Left ventricle myocardium superior (tissue), 1 donor: ENCODE measurements at places on chromosomes 4 and X.

- DNase-seq: no peak
Measured at GRCh38 chrX:44980403-44980802, 107.4 kb downstream of the KDM6A start.

DNA sequence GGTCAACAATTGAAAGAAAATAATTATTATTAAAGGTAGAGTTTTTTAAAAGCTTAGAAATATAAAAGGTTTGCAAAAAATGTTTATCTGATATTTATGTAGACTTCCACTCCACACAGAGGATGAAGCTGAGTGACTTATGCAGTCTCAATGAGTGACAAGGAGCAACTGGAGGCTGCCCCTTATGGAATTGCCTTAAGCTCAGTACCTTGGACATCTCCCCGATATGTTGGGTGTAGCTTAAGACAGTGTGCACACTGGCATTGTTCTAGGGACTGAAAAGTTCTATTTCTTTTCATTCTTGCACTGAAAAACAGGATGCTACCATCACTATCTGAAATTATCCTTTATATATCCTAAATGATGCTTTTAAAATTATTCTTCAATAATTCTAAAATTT, 292.1 kb downstream of the PRDM5 start:
- no peak for DNase-seq

DNA sequence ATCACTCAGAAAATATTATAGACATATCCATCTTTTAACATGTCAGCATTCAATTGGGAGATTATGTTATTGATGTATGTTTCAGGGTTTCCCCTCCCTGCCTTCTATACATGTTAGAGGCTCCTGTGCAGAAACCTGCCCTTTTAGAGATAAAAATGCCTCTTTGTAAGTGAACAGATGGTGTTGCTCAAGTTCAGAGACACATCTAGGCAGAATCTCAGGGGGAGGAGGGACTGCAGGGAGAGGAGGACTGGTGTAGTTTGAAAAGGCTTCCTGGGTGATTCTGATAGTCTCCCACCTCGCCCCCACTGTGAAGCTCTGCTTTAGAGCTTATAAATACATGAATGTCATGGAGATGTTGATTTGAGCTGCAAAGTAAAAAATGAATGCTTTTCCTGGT, 12.0 kb upstream of the UNC5C start:
- DNase-seq: no peak

DNA sequence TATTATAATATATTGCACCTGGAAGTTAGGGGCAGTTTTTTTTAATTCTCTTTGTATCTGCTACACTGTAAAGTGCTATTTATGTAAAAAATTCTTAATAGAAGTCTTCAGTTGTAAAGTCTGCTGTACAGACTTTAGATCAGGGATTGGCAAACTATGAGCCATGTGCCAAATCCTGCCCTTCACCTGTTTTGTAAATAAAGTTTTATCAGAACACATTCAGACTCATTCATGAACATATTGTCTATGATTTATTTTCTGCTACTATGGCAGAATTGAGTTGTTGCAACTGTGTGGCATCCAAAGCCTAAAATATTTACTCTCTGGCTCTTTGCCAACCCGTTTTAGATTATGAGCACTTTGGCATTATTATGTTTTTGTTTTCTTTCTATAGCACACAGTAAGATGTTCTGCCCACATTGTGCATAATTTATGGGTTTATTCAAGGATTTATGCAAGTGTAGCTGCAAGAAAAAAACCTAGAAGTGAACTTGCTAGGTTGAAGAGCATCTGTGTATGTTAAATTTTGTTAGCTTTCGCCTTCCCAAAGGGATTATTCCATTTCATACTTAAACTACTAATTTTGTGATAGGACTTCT, 56.9 kb downstream of the CLCN3 start:
- no peak for DNase-seq

GRCh38 chrX:46433892-46434291, 111.3 kb downstream of the ZNF674 start:
- DNase-seq: no peak

- no peak for DNase-seq
Measured at GRCh38 chr4:4406455-4407298, 19.8 kb downstream of the NSG1 start.

GRCh38 chr4:132827522-132827921, 321.6 kb upstream of the PCDH10 start:
- no peak for DNase-seq

GRCh38 chr4:153789741-153790499, 1.0 kb upstream of the SFRP2 start:
- no peak for DNase-seq

GRCh38 chr4:90443231-90443630, 316.0 kb downstream of the CCSER1 start:
- DNase-seq: no peak

GRCh38 chr4:142356801-142357200, 489.3 kb downstream of the INPP4B start:
- no peak for DNase-seq

DNA sequence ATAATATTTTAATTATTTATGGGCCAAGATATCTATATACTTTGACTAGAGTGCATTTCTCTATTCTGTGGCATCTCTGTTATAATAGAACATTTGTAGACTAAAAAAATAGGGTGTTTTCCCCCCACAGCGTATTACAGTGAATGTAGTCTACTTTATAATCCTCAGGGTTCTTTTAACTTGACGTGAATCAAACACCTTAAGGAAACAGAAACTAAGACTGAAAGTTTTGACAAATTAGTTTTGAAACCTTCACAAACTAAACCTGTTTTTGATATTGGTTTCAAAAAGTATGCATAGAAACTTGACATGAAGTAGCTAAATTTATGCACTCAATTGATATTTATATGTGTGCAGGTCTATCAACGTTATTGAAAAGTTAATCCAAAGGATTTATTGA, 1963.1 kb upstream of the TENM3 start:
- DNase-seq: no peak

GRCh38 chrX:9430346-9430921, 34.4 kb upstream of the TBL1X start:
- DNase-seq: no peak

DNA sequence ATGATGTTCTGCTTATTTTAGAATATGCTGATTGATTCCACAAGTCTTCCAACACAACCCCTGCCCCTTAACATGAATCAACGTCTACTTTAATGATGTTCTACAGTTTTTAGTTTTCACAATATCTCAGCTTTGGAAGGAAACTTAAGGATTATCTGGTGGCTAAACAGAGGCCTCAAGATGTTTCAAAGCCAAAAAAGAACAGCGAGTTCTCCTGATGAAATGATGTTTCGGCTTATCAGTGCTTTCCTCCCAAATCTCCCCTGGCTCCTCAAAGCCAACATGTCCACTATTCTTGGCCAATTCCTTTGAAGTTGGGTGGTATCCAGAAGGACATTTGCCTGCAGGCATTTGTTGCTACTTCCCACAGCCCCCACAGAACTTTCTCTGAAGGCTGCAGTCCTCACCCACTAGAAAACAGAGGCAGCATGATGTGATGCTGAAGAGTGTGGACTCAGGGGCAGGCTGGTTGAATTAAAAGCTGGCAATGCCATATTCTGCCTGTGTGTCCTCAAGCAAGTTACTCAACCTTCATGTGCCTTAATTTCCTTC, 87.3 kb downstream of the ADGRG4 start:
- DNase-seq: no peak

GRCh38 chrX:106730401-106730800, 3.9 kb downstream of the RNF128 start:
- DNase-seq: no peak

DNA sequence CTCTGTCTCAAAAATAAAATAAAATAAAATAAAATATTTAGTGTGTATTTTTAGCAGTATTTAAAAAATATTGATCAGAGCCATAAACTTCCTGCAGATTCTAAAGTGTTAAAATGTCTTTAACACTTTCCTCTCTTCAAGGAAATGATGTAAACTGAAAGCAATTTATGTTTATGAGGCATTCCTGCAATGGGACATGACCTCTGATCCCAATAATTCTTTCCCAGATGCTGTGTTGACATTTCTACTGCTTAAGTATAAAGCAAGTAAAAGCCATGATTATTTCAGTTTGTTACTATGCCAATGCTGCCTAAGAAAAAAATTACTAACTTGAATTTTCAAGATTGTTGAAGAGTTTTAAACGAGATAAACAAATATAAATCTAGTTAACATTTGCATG, 29.0 kb downstream of the COQ2 start:
- no peak for DNase-seq

DNA sequence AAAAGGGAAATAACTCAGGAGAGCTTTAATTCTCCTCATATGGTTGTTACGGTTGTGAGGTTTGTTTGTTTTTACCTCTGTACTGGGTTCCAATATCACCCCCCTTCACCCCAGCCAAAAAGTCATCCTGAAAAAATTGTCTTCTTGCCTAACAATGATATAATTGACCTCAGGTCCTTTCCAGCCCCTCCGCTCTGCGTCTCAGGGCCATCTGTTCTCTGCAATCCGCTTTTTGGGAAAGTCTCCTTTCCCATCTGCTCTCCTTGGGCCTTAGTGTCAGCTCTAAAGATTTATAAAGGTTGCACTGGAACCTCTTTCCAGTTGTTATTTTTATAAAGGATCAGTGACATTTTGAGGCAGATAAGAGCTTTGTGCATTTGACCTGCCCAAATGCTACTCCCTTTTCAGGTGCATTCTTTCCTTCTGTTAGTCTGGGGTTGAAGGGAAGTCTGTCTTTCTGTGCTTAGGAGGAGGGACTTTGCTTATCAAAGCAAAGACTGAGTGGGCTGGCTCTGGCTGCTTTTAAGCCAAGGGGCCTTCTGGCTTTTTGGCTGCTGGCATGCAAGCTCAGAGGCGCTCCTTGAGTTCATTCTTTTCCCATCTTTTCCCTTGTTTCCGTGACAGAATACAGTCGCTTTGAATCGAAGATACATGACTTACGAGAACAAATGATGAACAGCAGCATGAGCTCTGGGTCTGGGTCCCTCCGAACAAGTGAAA, 34.1 kb downstream of the DLG3 start:
- no peak for DNase-seq

GRCh38 chr4:175813821-175814220, 1.8 kb upstream of the GPM6A start:
- no peak for DNase-seq

- DNase-seq: no peak
Measured at GRCh38 chr4:151267822-151268535, 9.0 kb upstream of the PRSS48 start.

- no peak for DNase-seq
Measured at GRCh38 chr4:88006956-88007303, 505 bp upstream of the PKD2 start.

DNA sequence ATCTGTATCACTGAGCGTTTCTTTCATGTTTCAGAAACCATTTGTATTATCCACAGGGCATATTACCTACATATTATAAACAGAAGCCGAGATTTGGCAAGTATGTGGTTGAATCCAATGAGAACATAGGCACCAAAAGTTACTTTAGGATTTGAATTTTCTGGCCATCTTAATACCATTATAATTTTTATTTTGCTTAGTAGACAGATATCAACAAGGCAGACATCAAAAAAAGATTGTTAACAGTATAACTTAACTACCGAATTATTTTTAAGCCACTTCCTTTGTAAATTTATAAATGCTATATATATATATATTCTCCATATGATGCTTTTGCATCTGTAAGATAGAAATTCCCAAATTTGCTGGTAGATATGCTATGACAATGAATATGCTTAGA, 2.2 kb downstream of the GUCY1B1 start:
- no peak for DNase-seq

DNA sequence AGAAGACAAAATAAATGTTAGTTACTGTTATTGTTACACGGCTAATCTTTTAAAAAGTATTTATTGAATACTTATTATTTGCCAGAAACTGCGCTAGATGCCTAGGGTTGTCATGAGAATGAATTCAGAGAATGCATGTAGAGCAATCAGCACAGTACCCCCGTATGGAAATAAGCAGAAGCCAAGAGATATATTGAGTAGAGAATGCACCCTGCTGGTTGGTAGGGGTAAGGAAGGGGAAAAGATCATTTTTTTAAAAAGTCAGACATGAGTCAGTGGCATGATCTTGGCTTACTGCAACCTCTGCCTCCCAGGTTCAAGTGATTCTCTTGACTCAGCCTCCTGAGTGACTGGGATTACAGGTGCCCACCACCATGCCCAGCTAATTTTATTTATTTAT, 13.1 kb upstream of the DRP2 start:
- DNase-seq: no peak

- DNase-seq: no peak
Measured at GRCh38 chrX:44949125-44949524, 76.1 kb downstream of the KDM6A start.

DNA sequence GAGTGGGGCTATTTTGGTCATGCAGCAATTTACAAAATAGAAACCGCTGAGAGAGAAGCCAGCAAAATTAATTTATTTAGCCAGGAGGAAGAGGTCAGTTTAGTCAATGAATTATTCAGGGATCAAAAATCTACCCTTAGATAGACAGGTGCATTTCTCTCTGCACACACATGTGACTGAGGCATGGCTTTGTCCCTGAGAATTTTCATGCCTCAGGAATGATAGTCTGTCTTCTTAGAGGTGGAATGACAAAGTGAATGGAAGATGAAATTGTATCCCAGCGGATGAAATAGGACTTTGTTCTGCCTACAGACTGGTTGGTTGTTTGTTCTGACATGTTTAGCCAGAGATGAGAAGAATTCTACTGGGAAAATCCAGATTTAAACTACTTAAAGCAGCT, 46.0 kb downstream of the ANKRD50 start:
- no peak for DNase-seq

DNA sequence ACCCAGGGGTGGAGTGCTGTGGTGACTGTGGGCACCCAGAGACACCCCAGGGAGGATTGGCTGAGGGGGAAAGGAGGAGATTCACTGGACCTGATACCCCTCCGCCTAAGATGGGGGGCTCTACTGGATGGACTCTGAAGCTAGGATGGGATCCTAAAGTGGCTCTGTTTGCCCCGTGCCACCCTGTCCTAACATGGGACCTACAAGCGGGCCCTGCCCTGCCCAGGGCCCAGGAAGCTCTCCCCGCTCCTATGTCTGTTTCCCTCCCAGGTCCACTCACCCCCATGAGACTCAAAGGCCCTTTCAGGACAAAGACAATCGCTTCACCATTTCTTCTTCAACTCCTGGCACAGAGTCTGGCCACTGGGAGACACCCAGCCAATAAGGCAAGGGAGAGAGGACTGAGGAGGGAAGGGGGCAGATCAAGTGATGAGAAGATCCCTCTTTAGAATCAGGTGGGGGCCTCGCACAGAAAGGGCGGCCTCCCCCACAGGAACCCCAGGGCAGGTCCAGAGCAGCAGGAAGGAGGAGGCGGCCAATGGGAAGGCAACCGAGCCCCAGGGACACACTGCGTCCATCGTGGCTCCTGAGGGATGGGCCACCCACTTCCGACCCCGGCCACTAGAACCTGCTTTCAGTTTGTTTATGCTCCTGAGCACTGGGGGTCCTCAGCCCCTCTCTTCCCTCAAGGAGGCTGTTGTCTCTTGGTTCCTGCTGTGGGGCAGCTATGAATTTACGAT, 155.4 kb downstream of the AFAP1 start:
- DNase-seq: no peak

DNA sequence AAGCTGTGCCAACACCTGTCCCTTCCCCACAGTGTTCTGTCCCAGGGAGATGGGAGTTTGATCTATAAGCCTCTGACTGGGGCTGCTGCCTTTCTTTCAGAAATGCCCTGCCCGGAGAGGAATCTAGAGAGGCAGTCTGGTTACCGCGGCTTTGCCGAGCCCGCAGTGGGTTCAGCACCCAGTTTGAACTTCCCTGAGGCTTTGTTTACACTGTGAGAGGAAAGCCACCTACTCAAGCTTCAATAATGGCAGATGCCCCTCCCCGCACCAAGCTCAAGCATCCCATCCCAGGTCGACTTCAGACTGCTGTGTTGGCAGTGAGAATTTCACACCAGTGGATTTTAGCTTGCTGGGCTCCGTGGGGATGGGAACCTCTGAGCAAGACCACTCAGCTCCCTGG, 33.3 kb upstream of the ARSJ start:
- no peak for DNase-seq

GRCh38 chr4:77872723-77873445, 10.3 kb downstream of the MRPL1 start:
- DNase-seq: no peak
